Heart left ventricle (tissue), 16 donors: ENCODE measurements at places on chromosomes 3 and 15.

- no peaks in the 10 kb centered on the region for H3K36me3 ChIP-seq
- no peaks in the 10 kb centered on the region for H3K27me3 ChIP-seq
- H3K4me1 ChIP-seq = no peaks in the 10 kb centered on the region
- DNase-seq = no peak
- H3K27ac ChIP-seq = no peak overlapping the region
Observed at GRCh38 chr3:165837801-165838200, 578 bp upstream of the BCHE start.

DNA sequence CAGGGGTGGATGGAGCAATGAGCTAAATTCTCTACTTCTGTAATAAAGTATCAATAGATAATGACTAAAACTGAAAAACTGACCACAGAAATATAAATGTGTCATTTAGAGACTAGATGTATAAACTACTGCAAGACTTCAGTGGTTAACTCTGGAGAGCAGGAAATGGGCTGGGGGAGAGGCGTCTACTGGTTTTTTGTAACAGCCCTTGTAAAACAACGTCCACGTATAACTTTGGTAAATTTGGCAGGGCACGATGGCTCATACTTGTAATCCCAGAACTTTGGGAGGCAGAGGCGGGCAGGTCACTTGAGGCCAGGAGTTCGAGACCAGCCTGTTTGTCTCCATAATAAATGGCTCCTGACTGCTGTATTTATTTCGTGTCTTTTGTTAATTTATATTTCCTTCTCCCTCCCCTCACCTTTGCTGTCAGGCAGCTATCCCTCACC, 12.5 kb downstream of the RAB27A start:
- no peaks in the 10 kb centered on the region for H3K4me1 ChIP-seq
- no peak for DNase-seq
- no peaks in the 10 kb centered on the region for H3K27me3 ChIP-seq
- no peak overlapping the region for H3K27ac ChIP-seq
- no peak overlapping the region for H3K4me3 ChIP-seq

DNA sequence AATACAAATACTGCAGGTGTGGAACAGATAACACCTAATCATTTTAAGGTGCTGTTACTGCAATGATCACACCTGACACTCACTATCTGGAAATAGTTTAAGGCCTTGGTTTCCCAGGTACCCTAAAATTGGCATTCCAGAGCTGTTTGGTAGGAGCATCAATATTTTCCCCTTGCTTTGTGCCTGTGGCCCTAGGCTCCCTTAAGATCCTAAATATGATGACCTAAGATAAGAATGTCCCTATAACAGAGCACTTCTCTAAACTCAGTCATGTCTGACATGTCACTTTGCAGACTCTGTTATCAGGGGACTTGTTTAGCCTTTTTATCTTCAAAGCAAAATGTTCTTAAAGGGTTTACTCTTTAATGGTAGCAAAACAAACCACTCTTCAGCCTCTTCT, 115.9 kb upstream of the STRIT1 start:
- H3K4me1 ChIP-seq = no peaks in the 10 kb centered on the region
- no peaks in the 10 kb centered on the region for H3K36me3 ChIP-seq
- no peak overlapping the region for H3K27ac ChIP-seq
- no peak overlapping the region for H3K4me3 ChIP-seq
- no peaks in the 10 kb centered on the region for H3K27me3 ChIP-seq

DNA sequence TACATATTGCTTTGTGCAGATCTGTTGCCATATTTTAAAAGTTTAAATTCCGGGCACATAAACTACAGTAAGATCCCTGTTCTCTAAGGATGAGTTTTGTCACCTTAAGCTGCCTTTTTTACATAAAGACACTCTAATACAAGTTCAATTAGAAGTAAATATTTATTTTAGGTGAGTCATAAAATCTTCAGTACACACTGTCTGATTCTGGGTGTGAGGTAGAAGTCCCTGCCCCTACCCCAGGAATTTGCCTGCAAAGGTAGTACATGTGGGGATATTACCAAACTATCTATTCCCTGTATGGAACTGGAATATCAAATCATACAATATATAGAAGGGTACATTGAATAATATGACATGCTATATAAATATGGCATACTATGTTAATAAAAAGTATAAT, 6.3 kb downstream of the SCG3 start:
- no peak for DNase-seq
- H3K36me3 ChIP-seq = no peaks in the 10 kb centered on the region
- peaks cover 6% of the 10 kb centered on the region for H3K4me1 ChIP-seq
- H3K27me3 ChIP-seq = no peaks in the 10 kb centered on the region
- no peak overlapping the region for H3K27ac ChIP-seq
- no peak overlapping the region for H3K4me3 ChIP-seq

DNA sequence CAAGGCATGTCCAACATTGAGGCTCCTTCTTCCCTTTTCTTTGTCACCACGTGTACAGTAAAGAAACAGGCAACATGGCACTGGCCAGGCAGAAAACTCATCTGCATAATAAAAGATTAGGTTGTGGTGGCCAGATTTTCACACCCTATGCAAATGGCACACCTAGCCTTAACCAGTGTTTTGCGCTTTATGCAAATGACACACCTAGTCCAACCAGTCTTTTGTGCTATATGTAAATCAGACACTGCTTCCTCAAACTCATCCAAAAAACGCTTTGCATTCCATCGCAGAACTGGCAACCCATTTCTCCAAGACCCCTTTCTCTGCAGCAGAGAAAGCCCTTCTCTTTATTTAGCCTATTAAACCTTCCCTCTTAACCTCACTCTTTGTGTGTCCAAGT, 109.1 kb downstream of the ZNF385D start:
- H3K4me3 ChIP-seq = no peak overlapping the region
- peaks cover 32% of the 10 kb centered on the region for H3K4me1 ChIP-seq
- DNase-seq = no peak
- no peak overlapping the region for H3K27ac ChIP-seq
- H3K36me3 ChIP-seq = no peaks in the 10 kb centered on the region
- no peaks in the 10 kb centered on the region for H3K27me3 ChIP-seq

DNA sequence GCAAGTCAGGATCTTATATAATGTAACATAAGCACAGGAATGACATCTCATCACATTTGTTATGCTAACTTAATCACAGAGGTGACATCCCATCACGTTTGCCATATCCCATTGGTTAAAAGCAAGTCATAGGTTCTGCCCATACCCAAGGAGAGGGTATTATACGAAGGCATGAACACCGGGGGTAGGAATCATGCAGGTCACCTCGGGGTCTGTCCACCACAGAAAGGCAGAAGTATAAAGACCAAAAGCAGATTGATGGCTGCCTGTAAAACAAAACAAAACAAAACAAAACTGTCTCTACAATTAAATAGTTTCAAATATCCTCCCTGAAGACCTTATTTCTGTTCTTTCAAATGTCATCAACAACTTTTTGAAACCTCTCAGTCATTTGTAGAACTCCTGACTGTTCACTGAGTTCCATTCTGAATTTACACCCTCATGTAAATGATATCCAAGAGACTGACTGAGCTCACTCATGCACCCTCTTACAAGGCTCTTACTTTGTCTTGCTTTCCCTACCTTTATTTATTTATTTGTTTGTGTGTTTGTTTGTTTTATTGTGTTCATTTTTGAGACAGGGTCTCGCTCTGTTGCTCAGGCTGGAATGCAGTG, 22.7 kb upstream of the ZNF639 start:
- DNase-seq = no peak
- no peaks in the 10 kb centered on the region for H3K4me1 ChIP-seq
- no peaks in the 10 kb centered on the region for H3K36me3 ChIP-seq
- H3K27me3 ChIP-seq = no peaks in the 10 kb centered on the region

GRCh38 chr15:90043530-90044010, 42.4 kb downstream of the ZNF710 start:
- H3K27me3 ChIP-seq = no peaks in the 10 kb centered on the region
- no peak for DNase-seq
- no peak overlapping the region for H3K4me3 ChIP-seq

DNA sequence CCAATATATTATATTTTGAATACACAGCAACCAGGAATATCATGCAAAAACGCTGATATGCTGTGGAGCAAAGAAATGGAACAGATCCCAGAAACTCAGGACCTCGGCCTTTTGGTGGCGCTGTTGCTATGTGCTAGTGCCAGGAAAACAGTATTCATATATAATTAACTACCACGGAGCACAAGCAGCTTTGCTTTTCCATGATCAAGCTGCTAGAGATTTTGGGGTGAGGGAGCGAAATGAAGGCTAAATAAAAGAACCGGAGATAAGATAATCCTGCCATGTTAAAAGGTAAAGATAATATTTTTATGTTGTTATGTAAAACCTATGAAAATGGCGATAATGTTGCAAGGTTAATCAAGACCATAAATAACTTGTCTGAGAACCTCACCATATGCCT, 157.7 kb upstream of the FAM3D start:
- no peak overlapping the region for H3K27ac ChIP-seq
- no peak overlapping the region for H3K4me3 ChIP-seq
- H3K36me3 ChIP-seq = no peaks in the 10 kb centered on the region

- H3K4me1 ChIP-seq = no peaks in the 10 kb centered on the region
- no peaks in the 10 kb centered on the region for H3K36me3 ChIP-seq
- H3K27me3 ChIP-seq = no peaks in the 10 kb centered on the region
- no peak for DNase-seq
- no peak overlapping the region for H3K4me3 ChIP-seq
Observed at GRCh38 chr3:137325170-137325569, 367.4 kb downstream of the IL20RB start.

DNA sequence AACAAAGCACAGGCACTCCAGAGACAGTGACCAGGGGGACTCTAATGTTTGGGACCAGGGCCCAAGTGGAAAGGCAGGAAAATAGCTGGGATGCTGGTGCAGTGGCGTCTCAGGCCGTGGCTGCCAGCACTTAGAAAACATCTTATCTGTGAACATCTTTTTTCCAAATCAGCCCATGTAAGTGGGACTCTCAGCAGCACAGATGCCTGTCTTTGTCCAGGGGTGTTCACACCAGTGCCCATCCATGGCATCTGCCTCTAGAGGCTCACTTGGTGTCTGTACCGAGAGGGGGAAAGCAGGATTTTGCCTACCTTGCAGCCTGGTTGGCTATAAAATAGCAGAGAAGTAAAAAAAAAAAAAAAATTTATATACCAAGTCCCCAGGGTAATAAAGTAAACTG, 26.7 kb downstream of the SLC12A8 start:
- no peak overlapping the region for H3K4me3 ChIP-seq
- no peaks in the 10 kb centered on the region for H3K4me1 ChIP-seq
- no peak overlapping the region for H3K27ac ChIP-seq
- H3K36me3 ChIP-seq = no peaks in the 10 kb centered on the region

DNA sequence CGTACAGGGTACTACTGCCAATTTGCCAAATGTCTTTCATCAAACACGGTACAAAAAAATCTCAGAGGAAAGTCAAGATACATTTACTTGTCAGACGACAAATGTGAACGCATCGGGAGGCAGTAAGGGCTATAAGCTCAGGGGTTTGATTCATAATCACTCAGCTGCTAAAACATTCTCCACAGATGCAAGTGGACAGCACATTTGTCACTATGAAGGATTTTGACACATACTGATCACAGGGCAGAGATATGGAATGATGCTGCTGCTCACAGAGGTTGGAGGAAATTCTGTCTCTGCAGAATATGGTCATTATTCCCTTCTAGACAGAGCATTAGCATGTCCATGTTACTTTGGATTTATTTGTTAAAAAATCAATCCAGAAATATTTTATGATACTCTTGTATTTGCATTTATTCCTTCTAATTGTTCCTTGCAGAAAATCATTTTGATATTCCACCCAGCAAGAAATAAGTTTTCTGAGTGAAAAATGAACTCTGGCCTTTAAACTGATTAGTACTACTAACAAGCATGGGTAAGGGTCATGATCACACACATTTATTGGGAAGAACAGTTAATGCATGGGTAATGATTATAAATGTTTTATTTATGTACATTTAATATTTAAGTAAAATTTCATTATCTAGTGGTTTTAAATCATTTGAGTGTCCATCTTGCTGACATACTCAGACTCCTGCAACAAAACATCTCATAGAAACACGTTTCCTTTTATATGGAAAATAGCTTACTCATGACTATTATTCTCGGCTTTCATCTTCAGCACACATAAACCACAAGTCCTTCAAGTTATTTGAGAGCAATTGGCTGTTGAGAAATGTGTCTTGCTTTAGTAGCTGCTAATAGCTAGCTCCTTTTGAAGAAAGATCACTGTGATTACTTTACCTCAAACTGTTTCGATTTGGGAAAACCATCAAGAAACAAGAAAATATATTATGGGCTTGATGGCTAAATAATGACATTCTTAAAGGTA, 559.3 kb downstream of the MECOM start:
- H3K27ac ChIP-seq = no peak overlapping the region
- H3K36me3 ChIP-seq = peaks cover 22% of the 10 kb centered on the region
- peaks cover 18% of the 10 kb centered on the region for H3K4me1 ChIP-seq

GRCh38 chr3:43190670-43191069, 84.8 kb upstream of the POMGNT2 start:
- no peak for DNase-seq
- H3K36me3 ChIP-seq = no peaks in the 10 kb centered on the region
- no peak overlapping the region for H3K4me3 ChIP-seq
- H3K27ac ChIP-seq = no peak overlapping the region

DNA sequence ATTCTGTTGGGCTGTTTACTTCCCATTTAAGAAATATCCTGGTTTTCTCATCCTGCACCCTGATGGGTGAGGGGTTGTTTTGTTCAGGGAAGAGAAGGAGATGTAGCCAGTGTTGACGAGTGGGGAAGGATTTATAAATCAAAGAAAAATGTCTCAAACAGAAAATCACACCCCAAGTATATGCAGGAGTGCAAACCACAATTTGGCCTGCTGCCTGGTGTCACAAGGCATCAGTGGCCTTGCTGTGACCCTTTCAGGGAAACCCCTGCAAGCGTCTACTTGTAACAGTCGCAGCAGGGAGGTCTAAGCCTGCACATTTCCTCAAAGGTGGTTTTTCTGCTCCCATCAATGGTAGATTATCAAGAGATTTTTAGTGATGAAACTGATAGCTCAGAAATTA, 132.6 kb upstream of the LRRN1 start:
- no peaks in the 10 kb centered on the region for H3K4me1 ChIP-seq
- DNase-seq = no peak
- no peaks in the 10 kb centered on the region for H3K27me3 ChIP-seq
- no peak overlapping the region for H3K27ac ChIP-seq

GRCh38 chr3:162847511-162847910, 1350.9 kb downstream of the OTOL1 start:
- no peaks in the 10 kb centered on the region for H3K4me1 ChIP-seq
- no peak for DNase-seq
- H3K27ac ChIP-seq = no peak overlapping the region
- H3K4me3 ChIP-seq = no peak overlapping the region
- no peaks in the 10 kb centered on the region for H3K27me3 ChIP-seq

- H3K27ac ChIP-seq = no peak overlapping the region
- no peaks in the 10 kb centered on the region for H3K27me3 ChIP-seq
Observed at GRCh38 chr3:17354341-17354740, 388.1 kb downstream of the TBC1D5 start.

DNA sequence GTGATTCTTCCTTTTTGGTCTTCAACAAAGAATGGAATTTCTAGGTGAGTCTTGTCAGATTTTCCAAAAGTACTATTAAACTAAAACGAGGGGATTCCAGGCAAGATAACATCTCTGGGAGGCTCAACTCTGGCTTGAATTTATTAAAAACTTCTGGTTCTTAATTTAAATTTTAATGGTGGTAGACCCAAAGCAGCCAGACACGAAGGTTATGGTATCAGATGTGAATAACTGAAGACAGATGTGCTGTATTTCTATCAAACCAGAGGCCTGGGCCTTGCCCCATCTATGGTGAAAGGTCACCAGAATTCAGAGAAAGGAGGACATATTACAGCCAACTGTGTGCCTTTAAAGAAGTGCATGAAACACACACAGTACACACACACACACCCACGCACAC, 283.2 kb upstream of the ICE2 start:
- DNase-seq = no peak
- H3K4me3 ChIP-seq = no peak overlapping the region
- H3K4me1 ChIP-seq = peaks cover 34% of the 10 kb centered on the region
- no peaks in the 10 kb centered on the region for H3K36me3 ChIP-seq
- no peak overlapping the region for H3K27ac ChIP-seq
- H3K27me3 ChIP-seq = no peaks in the 10 kb centered on the region
